Smooth muscle cell of the coronary artery (primary cell): ENCODE measurements at places on chromosomes 2 and 18. TPM values are rescaled to one million over a fixed set of nuclear protein-coding genes. Genes with fewer than 3 reads are reported as not detected.

The CFAP65 gene
- total RNA-seq = not detected in 2 replicates

The ACTG2 gene
- total RNA-seq = 0.35 and 0.60 TPM in 2 replicates

The STAT4 gene
- 4.1 and 4.4 TPM in 2 replicates for total RNA-seq

The SPP2 gene
- total RNA-seq = not detected in 2 replicates

The KIAA2012 gene
- total RNA-seq = under 0.01 TPM in 1 of 2 replicates, not detected in the other

The FOSL2 gene
- 26.5 and 55.8 TPM in 2 replicates for total RNA-seq

The SAP130 gene
- total RNA-seq = 2.3 and 2.6 TPM in 2 replicates

The C2orf15 gene
- total RNA-seq = 0.12 TPM in 1 of 2 replicates, not detected in the other

The HOXD13 gene
- total RNA-seq = not detected in 2 replicates

The GPAT2 gene
- 1.9 and 12.7 TPM in 2 replicates for total RNA-seq

The SATB2 gene
- total RNA-seq = 14.1 and 36.4 TPM in 2 replicates

The HJURP gene
- 1.2 and 4.5 TPM in 2 replicates for total RNA-seq

The SIX2 gene
- total RNA-seq = 0.38 and 0.47 TPM in 2 replicates

The GREB1L gene
- total RNA-seq = 0.12 and 0.23 TPM in 2 replicates

The ZC3H6 gene
- total RNA-seq = 3.3 and 3.4 TPM in 2 replicates

The TEX44 gene
- total RNA-seq = not detected in 2 replicates

The NEU4 gene
- total RNA-seq = not detected in 2 replicates
